ENCODE measurements at places on chromosomes 6 and 20.

DNA sequence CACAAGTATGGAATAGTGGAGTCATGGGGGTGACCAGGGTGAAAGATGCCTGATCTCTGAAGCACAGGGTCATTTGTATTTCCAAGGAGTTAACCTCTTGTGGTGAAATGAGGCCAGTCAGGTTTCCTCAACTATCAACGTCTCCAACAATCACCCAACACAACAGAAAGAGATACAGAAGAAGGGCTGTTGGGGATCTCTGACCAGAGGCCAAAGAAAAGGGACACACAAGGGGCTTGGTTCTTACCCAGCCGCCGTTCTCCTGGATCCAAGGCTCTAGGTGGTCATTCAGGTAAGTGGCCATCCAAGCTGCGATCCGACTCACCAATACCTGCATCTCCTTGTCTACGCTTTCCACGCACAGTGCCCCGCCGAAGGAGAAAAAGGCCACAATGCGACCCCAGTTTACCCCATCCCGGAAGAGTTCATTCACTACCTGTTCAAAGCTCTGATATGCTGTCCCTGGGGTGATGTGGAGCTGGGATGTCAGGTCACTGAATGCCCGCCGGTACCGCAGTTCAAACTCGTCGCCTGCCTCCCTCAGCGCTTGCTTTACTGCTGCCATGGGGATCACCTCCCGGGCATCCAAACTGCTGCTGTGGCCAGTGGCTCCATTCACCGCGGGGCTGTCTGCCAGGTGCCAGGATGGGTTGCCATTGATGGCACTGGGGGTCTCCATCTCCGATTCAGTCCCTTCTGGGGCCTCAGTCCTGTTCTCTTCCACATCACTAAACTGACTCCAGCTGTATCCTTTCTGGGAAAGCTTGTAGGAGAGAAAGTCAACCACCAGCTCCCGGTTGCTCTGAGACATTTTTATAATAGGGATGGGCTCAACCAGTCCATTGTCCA, 1.0 kb downstream of the BCL2L1 start:
- DNase-seq, result no peak

DNA sequence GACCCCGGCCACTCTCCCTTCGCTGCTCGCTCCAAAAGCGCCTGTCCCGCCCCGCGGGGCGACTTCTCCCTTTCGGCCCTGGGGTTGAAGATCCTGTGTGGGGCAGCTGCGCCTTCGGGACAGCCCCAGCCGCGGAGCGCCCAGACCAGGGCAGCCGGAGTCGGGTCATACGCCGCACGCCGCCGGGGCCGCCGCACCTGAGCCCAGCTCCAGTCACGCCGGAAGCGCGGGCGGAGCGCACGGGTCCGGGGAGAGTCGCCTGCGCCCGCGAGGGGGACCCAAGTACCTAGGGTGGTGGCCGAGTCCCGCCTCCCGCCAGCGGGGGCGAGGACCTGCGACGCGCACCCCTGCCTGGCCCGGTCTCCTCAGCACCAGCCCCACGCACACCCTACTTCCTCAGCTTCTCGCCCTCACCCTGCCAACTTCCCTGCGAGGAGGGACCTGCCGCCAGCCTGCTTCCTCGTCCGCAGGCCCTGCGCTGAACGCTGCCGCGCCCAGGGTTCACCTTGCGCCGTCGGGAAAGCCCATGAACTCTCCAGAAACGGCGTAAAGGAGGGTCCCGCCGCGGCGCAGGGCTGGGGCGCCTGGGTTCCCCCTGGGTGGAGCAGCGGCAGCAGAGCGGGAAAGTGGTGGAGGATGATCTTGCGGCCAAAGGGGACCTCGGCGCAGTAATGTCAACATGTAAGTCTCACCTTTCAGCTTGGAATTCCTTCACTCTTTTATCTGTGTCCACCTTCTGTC, at the start of gene ADGRG6:
Gene ADGRG6 (plus strand): TSS at position 357 of the 741 bp plus-strand sequence. CDS start 323 bp downstream, at position 680.
- DNase-seq, result peak; percentile 23

- DNase-seq, result peak; percentile 98
Measured at GRCh38 chr20:22795871-22796270, 211.5 kb upstream of the FOXA2 start.

DNA sequence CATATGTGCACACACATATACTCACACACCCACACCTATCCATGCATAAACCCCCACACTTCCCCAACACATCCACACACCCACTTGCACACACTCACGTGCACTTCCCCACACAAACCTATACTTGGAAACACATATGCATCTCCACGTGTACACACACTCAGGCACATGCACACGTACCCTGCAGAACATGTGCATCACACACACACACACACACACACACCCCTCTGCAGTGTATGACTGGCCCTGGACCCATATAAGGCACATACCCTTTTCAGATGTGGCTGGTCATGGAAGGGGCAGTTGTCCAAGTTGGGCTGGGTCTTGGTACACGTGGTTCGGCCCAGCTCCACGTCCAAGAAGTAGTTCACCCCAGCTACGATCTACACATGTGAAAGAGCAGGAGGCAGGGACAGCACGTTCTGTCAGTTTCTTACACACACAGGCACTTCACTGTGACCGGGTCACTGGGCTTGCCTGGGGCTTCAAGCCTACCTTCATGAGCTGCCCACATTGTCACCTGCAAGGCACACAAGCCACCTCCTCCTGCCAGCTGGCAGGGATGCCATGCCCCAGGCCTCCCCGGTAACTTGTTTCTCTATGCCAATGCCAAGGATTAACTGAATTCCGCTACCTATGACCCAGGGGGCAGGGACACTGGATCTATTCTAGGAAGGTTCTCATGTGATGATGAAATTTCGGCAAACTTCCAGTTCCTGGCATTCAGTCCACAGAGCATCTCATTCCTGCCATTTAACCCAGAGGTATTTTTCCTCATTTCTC, 2.6 kb downstream of the CST3 start:
- no peak for DNase-seq

DNA sequence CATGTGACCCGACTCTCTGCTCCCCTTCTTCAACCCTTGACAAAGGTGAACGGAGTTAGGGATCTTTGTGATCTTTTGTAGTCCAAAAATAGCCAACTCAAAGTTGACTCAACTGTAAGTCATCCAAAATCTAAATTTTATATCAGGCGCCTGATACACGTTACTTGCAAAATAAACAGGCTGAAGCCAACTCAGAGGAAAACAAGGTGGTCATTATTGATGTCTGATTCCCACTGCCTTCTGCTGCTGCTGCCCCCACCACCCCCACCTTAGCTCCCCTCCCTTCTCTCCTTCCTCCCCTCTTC, 13.2 kb upstream of the RNF8 start:
- DNase-seq, result no peak

DNA sequence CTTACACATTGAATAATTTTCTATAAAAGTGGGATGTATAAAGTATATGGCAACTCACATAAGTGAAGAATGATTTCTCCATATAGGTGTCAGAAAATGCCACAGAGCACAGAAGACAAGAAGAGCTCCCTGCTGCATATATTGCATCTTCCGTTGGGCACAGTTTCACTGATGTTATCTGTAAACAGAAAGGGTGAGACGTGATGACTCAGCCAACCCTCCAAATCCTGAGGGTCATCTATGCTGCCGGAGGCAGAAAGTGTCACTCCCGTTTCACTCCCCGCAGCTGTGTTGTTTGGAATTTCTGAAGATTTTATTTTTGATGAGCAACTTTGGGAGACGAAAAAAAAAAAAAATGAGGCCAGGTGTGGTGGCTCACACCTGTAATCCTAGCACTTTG, 644.1 kb downstream of the C6orf118 start:
- no peak for DNase-seq

DNA sequence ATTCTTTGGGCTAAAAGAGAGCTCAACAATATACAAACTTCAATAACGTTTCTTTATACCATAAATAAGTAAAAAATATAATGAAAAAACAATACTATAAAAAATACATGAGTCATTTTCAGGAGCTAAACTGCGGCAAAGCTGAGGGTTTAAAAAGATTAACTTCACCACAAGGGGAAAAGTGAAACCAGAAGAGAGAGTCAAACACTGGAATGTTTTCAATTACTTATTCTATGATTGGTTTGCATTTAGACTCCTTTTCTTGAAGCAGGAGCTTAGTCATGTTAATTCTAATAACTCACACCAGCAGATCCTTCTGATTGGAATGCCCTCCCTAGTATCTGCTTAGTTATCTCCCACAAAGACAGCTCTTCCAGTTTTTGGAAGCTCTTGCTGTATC, 627.3 kb downstream of the UTRN start:
- DNase-seq, result peak; percentile 90

- DNase-seq, result no peak
Measured at GRCh38 chr20:59574308-59574707, 30.0 kb upstream of the PHACTR3 start.

- no peak for DNase-seq
Measured at GRCh38 chr6:7219310-7219709, 93.7 kb downstream of the SSR1 start.

- no peak for DNase-seq
Measured at GRCh38 chr20:34642009-34642408, 34.9 kb downstream of the PIGU start.

GRCh38 chr6:146339716-146340115, 203.9 kb upstream of the RAB32 start:
- DNase-seq, result peak; percentile 37

- DNase-seq, result no peak
Measured at GRCh38 chr20:54431156-54431944, 44.0 kb upstream of the DOK5 start.

GRCh38 chr20:40748182-40748581, 59.1 kb upstream of the MAFB start:
- no peak for DNase-seq

DNA sequence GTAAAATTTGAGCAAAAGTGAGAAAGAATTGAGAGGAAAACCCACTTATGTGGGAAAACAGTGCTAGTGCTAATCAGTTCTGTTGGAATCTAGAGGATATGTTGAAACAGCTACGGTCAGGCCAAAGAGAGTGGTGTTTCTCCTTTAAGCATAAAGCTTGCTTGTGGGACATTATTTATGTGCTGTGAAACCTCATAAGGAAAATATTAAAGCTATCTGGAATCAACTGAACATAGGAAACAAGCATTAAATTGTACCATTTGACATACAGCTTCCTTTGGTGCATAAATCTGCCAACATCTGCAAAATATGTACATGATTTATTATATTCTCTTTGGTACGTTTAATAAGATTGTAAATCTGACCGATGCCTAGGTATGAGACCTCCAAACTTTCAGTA, 182.5 kb upstream of the PDE10A start:
- peak; percentile 67 for DNase-seq

DNA sequence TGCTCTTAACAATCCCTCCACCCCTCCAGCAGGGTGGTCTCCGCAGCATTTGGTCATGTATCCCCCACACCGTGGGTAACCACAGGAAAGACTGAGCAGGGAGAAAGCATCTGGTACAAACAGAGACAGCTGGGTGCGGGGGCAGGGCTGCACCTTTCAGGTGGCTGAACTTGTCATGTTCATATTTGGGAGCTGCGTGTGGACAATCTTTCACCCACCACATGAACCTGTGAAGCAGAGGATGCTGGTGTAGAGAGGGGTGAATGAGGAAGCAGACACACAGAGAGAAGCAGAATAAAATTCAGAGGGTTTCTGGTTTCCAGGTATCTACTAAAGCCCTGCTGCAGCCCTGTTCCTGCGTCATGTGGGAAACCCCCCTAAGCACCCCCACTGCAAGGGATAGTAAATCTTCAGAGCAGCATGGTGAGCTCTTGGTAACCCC, 8.9 kb downstream of the GFOD1 start:
- no peak for DNase-seq

GRCh38 chr6:108168501-108169463, 3.0 kb downstream of the NR2E1 start:
- peak; percentile 16 for DNase-seq

DNA sequence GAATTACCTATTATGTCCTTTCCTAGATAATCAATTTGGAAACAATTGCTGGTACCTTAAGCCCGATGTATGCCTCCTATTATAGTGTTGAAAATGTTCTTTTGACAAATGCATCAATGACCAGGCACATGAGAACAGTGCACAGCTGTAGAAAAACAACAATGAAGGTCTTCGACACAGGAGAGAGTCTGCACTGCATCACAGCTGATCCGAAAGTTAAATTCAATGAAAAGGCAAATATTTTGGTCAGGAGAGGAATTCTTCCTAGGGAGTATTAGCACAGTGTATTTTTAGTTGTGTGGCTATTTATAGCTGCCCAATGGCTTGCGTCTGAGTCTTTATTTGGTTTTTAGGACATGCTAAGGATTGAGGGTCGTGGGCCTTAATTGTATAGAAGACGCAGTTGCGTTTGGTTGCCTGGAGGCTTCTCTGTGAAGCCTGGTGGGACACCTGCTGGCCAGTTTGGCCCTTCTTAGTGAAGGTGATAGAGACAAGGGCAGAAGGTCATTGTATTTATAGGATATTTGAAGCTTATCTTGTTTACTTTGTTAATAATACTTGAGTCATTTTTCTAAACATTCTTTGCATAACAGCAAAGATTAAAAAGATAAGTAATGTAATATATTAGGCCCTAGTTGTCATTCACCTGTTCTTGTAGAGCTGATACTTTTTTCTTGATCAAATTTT, 72.3 kb downstream of the CDYL start:
- DNase-seq, result no peak

DNA sequence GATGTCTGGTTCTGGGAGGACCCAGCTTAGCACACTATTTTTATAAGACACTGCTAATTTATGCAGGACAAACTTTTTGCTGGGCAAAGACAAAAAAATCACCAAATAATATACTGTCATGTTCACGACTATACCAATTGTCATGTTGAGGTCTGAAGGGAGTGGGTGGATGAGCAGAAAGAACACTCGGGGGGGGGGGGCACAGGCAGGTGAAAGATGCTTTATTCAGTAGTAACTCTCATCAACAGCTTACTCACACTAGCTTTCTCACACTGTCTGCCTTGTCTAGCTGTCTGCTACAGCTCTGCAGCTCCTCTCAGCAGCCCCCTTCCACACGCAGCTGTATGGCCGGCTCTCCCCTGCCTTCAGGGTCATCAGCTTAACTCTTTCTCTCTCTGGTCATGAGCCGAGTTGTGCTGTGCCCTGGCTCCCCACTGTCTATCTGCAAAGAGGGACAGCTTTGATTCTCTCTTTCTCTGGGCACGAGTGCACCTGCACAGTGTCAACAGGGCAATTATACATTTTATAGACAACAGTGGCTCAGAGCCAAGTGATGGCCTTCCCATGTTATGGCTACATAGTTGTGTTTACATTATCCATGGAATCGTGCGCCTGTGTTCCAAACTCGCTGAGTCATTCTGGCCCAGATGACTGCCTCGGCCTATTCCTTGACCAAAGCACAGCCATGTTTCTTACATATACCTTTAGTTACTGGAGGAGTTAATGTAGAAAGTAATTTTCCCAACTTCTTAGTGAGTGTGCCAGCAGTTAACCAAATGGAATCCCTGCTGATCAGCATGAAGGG, 187.7 kb upstream of the PRSS16 start:
- no peak for DNase-seq

DNA sequence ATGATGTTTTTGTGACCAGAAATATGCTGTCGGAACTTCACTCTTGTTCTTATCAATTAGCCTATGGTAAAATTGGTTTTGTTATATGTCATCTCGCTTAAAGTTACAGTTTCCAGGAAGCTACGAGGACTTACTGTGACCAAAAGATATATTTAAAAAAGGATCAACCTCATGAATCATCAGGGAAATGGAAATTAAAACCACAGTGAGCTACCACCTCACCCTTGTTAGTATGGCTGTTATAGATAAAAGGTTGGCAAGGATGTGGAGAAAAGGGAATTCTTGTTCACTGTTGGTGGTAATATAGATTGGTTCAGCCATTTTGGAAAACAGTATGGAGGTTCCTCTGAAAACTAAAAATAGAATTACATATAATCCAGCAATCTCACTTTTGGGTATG, 14.3 kb upstream of the INSM1 start:
- no peak for DNase-seq
